Globus pallidus (tissue), 1 donor: ENCODE measurements at places on chromosomes 16 and 17.
A peak's percentile ranks its signal among the peaks of the same experiment; 100 is the strongest.

DNA sequence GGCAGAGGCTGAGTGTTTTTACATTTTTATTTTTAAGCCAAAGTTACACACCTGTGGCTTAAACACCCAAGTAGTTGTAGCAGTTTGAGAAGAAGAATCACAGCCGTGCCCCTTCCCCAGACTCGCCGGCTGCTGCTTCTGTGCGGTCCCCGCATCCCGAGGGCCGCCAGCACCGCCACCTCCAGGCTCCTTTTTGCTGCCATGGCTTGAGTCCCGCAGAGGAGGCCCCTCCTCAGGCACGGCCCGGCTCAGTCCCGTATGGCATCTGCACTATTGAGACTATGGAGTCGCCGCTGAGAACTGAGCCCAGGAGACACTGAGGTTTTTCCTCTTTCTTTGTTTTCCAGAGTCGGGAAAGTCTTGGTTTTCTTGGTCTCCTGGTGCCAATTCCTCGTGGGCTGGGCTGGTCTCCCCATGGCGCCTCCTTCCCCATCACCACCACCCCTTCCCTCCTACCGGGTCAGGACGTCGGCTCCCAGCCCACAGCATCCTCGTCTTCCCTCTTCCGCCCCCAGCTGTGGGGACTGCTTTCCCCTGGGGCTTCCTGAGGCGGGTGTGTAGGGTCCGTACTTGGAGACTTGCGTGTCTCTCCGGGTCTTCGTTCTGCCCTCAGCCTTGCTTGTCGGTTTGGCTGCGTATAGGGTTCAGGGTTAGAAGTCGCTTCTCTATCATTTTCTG lies 32.6 kb upstream of the CDH15 start:
- no peak for DNase-seq

- DNase-seq, result no peak
Measured at GRCh38 chr17:48961516-48962233, 6.7 kb downstream of the GIP start.

- peak; percentile 12 for DNase-seq
Measured at GRCh38 chr16:49280105-49280741, 1.4 kb downstream of the CBLN1 start.

DNA sequence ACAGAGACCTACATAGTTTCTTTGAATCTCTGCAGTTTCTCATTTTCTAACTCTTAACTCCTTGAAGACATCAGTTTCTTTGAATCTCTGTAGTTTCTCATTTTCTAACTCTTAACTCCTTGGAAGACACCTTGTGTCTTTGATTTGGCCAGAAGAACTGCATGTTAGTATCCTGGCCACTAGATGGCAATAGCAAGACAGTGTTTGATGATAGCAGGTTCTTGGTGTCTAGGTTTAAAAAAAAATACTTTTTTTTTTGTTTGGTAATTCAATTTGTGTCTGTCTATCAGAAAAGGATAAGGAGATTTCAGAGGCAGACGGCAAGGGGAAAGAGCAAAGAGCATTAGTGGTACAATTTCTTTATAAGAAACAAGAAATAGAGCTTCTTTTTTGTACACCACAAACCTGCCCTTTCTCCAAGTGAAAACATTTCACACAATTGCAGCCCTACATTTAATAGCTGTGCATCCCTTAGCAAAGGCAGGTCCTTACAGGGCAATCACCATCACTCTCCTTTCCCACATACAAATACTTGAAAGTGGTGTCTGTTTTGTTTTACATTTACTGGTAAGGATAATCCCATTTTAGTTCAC lies 1324.9 kb upstream of the CDH8 start:
- peak; percentile 13 for DNase-seq

DNA sequence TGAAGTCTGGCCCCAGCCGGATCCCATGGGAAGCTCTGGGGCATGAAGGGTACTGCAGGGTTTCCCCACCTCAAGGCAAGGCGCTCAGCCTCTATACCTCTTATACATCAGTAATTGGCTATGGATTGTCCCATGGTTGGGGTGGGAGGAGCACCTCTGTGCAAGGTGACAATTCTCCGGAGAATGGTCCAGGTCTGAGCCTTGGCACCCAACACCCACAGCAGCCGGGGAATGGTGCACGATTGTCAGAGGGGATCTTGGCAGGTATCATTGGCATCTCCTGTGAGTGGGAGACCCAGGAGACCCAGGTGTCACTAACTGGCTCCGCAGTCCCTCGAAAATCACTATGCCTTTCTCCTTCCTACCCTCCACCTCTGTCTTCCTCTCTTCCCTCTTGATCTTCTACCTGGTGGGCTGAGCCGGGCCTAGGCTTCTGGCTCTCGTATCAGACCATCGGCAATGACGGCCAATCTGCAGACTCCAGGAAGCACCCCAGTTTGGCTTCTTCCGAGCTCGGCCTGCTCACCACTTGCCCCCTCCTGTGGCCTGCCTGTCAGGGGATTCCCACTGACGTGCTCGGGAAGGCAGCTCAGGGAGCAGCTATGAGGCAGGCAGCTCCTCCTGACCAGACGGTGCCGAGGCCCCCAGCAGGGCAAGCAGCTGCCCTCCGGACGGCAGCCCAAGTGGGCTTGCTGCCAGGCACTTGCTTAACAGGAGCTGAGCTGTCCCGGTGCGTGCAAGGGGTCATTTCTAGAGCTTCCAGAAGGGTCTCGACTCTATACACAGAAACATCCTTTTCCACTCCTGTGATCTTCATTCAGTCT lies 10.0 kb upstream of the CALB2 start:
- no peak for DNase-seq

DNA sequence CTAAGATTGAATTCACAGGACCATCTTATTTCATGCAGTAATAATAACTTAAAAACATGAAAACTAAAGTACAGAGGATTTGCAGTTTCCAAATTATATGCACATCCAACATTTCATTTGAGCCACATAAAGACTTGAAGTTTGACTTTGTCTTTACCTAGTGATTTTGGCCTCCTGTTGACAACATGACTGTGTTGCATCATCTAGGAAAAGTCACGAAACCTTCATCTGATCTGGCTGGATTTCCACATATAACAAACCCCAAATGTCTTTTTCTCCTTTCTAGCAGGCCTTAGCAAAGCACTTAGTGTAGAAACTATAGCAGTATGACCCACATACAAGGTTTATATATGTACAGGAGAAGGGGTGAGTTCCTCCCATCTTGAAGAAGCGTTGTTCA lies 406.5 kb upstream of the CDH5 start:
- no peak for DNase-seq

- no peak for DNase-seq
Measured at GRCh38 chr17:74645010-74645409, 21.5 kb upstream of the CD300E start.

- no peak for DNase-seq
Measured at GRCh38 chr16:35173295-35173694, 1713.9 kb downstream of the TP53TG3F start.

GRCh38 chr17:75750661-75751423 lies 14.2 kb downstream of the GALK1 start:
- DNase-seq, result no peak

GRCh38 chr16:67677712-67678111 lies 11.1 kb downstream of the C16orf86 start:
- DNase-seq, result no peak

DNA sequence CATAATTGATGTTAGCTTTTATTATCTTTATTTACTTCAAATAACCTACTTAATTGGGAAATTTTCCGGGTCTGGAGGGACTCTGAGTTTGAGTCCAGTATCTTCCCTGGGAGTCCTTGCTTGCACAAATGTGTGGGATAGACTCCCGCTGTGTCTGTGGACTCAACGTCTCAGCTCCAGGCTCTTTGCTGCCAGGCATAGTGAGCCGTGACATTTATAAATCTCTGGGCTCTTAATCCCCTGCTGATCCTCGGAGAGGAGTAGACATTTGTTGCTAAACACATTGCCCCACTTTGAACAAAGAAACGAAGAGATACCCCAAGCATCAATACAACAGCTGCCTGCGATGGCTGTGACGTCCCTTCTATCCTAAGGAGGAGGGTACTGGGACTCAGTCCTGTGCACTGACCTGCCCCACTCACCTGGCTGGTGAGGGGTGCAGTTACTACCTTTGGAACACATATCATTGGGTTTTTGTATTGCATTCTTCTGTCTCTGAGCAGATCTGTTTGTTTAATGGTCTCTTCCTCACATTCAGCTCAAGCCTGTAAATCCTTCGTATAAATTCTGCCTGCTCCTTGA lies 316.9 kb downstream of the HAPSTR1 start:
- DNase-seq, result no peak

GRCh38 chr16:69402439-69402838 lies 16.6 kb upstream of the TERF2 start:
- DNase-seq, result no peak

DNA sequence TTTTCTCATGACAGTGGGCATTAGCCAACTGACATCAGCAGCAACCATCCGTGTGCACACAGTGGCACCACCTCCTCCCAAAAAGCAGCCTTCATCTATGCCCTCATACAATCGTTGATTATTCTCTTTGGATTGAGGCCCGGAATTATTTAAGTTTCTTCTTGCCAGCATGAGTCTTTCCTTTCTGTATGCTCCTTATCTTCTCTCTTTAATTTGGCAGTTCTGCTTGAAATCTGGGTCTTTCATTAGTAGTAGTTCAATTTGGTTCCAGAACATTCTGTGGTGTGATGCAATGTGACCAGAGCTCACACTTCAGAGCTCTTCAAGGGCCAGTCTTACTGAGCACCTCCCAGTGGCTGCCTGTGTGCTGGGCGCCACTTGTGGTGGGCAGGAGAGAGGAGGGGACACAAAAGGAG lies 52.2 kb upstream of the STH start:
- peak; percentile 89 for DNase-seq

DNA sequence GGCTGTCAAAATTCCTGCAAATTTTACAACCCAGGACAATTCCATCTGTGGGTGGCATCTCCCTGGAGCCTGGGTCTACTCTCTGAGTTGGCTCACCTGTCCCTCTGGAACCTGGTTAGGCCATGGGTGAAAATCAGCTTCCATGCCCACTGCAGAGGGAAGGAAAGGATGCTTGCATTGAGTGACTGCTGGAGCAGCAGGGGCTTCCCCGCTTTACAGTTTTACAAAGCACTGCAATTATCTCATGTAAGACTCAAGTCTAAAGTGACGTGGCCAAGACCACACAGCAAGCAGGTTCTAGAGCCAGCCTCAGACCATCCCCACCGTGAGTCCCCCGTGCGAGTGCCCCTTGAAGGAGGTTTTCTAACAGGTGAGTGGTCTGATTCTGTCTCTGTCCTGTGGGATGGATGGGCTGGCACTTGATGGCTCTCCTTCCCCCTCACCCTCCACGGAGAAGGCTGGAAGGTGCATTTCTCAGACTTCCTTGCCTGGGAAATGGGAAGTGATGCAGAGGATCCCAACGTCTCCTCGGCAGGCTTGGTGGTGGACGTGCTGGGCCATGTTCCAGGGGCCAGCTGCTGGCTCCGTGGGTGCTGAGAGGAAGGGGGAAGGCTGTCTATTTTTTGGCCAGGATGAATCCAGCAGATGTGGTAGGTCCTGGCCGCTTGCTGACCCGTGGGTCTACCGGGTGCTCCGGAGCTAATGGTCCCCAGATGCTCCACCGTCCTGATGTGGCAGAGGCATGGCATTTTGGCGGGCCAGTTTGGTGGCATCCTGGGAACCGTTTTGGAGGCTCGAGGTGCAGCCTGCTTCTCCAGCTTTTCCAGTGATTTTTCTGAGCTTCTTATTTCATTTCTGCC lies 26.3 kb upstream of the CBX4 start:
- no peak for DNase-seq

DNA sequence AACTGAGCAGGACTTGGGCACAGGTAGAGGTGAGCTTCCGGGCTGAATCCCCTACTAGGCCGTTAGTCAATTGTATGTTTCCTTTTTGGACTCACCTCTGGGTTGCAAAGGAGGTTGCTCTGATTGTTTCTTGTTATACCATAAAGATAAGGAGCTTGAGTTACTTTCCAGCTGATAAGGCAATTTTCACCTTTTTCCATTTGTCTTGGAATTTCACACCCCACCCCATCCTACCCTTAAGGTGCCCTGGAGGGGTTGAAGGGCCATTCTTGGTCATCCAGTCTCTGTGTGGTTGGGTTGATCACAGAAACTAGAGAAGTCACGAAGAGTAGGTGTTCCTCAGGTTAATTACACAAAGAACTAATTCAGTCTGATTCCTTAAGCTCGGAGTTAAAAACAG lies 162.2 kb downstream of the CDH13 start:
- no peak for DNase-seq

DNA sequence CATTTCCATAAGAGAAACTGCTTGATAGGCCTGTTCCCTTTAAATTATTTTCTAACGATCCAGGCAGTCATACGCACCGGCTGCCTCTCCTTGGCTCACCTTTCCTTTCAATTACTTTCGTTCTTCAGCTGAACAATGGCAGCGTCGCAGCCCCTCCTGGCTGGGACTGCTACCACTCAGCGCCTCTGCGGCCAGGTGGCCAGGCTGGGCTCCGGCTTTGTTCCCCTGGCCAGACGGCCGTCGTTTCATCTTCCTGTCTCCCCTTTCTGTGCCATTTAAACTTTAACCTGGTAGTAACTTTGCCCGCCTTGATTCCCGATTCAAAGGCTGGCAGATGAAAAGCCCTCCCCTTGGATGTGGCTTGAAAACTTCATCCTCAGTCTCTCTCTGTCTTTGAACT lies 79.0 kb downstream of the C16orf78 start:
- DNase-seq, result no peak

DNA sequence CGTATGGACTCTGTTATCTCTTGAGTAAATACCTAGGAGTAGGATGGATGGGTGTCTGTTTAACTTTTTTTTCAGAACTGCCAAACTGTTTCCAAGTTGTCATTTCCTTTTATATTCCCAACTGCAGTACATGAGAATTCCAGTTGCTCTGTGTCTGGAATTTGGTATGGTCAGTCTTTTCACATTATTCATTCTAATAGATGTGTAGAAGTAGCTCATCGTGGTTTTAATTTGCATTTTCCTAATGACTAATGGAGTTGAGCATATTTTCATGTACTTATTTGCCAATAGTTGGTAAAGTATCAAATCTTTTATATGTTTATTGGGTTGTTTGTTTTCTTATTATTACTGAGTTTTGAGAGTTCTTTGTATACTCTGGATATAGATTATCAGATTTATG lies 27.0 kb downstream of the MRTFB start:
- no peak for DNase-seq

- DNase-seq, result no peak
Measured at GRCh38 chr17:29245401-29245800, 1.3 kb upstream of the CRYBA1 start.

DNA sequence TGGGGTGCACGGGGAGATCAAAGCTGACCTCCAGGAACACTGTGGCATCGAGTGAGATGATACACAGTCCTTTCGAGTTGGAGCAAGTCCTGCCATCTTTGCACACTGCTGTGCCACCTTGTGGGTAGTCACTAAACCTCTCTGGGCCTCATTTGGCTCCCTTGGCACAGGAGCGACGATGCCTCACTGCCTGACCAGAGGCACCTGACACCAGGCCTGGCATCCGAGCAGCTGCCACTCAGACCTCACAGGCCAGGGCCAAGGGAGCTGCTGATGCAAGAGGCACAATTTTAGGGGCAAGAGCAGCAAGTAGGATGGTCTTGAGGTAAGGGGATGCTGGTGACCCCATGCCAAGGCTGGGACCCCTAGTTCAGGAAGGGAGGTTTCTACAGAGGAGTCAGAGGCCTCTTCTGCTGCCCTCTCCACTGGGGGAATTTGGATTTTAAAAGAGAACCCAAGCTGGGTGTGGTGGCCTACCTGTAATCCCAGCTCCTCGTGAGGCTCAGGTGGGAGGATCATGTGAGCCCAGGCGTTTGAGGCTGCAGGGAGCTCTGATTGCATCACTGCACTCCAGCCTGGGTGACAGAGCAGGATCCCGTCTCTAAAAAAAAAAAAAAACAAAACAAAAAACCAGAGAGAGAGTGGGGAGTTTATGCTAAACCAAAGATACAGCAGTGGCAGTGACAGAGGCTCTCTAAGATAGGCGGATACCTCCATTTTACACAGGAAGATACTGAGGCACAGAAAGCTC lies 6.7 kb upstream of the ADGRG1 start:
- no peak for DNase-seq
